ENCODE measurements at places on chromosomes 13 and 19. TPM values are rescaled to one million over a fixed set of nuclear protein-coding genes. Genes with fewer than 3 reads are reported as not detected.

GRCh38 chr13:84745051-84745551 lies 862.8 kb upstream of the SLITRK1 start:
- no peak overlapping the region for H3K4me3 ChIP-seq
- no peak for DNase-seq
- H3K27ac ChIP-seq: no peak overlapping the region
- H3K27me3 ChIP-seq: no peaks in the 10 kb centered on the region

DNA sequence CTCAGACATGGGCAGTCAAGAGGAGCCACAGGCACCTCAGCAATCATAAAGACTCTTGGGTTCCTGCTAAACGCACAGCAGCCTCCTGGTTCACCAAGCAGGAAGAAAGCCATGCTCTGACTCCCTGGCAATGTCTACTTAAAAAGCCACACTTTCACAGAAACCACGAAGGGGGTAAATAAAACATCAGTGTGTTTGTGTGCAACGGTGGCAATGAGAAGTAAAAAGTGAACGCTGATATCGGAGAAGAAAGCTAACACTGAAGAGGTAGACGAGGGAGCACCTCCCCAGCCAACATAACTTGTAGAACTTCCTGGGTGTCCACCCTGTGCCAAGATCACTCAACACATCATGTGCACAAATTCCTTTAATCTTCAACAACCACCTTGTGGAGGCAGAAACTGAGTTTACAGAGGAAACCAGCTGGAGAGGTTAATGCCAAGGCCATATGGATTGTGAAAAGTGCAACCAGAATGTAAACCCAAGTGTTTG lies 30.2 kb downstream of the HSPH1 start:
- H3K27ac ChIP-seq: no peak overlapping the region
- no peak for DNase-seq
- H3K27me3 ChIP-seq: no peaks in the 10 kb centered on the region
- H3K4me3 ChIP-seq: no peak overlapping the region
- H3K36me3 ChIP-seq: peaks cover 22% of the 10 kb centered on the region
- H3K4me1 ChIP-seq: no peaks in the 10 kb centered on the region

GRCh38 chr19:5172859-5173630 lies 167.6 kb downstream of the PTPRS start:
- H3K36me3 ChIP-seq: no peaks in the 10 kb centered on the region
- no peak for DNase-seq
- no peaks in the 10 kb centered on the region for H3K4me1 ChIP-seq
- H3K27ac ChIP-seq: no peak overlapping the region

DNA sequence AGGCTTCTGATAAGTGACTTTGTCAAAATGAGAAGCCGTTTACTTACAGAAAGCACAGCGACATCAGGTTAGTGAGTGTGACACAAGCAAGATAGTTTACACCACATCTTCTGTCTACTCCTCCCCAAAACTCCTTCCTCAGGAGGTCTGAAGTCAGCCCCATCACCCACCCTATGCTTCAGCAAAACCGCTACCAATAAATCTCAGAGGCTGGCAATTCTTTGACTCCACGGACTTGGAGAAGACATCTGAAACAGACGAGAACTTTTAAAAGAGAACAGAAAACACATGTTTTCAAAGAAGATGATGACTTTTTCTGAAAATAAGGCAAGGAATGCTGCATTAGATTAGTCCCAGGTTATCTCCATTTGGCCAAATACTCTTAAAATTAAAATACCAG lies 261.1 kb downstream of the TBC1D4 start:
- H3K4me1 ChIP-seq: no peaks in the 10 kb centered on the region
- H3K27me3 ChIP-seq: no peaks in the 10 kb centered on the region
- no peaks in the 10 kb centered on the region for H3K36me3 ChIP-seq
- no peak overlapping the region for H3K27ac ChIP-seq
- DNase-seq: no peak

DNA sequence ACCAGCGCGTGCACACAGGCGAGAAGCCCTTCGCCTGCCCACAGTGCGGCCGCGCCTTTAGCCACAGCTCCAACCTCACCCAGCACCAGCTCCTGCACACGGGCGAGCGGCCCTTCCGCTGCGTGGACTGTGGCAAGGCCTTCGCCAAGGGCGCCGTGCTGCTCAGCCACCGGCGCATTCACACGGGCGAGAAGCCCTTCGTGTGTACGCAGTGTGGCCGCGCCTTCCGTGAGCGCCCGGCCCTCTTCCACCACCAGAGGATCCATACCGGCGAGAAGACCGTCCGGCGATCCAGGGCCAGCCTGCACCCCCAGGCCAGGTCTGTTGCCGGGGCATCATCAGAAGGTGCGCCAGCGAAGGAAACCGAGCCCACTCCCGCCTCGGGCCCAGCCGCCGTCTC lies 4.4 kb upstream of the ZNF446 start:
- DNase-seq: no peak
- no peak overlapping the region for H3K27ac ChIP-seq
- no peaks in the 10 kb centered on the region for H3K36me3 ChIP-seq
- no peaks in the 10 kb centered on the region for H3K27me3 ChIP-seq
- H3K4me3 ChIP-seq: no peak overlapping the region
- peaks cover 22% of the 10 kb centered on the region for H3K4me1 ChIP-seq

- H3K4me1 ChIP-seq: peaks cover 8% of the 10 kb centered on the region
- no peak overlapping the region for H3K4me3 ChIP-seq
- DNase-seq: no peak
- H3K27ac ChIP-seq: no peak overlapping the region
- H3K36me3 ChIP-seq: peaks cover 3% of the 10 kb centered on the region
Observed at GRCh38 chr19:7272856-7273578, 21.2 kb downstream of the INSR start.

DNA sequence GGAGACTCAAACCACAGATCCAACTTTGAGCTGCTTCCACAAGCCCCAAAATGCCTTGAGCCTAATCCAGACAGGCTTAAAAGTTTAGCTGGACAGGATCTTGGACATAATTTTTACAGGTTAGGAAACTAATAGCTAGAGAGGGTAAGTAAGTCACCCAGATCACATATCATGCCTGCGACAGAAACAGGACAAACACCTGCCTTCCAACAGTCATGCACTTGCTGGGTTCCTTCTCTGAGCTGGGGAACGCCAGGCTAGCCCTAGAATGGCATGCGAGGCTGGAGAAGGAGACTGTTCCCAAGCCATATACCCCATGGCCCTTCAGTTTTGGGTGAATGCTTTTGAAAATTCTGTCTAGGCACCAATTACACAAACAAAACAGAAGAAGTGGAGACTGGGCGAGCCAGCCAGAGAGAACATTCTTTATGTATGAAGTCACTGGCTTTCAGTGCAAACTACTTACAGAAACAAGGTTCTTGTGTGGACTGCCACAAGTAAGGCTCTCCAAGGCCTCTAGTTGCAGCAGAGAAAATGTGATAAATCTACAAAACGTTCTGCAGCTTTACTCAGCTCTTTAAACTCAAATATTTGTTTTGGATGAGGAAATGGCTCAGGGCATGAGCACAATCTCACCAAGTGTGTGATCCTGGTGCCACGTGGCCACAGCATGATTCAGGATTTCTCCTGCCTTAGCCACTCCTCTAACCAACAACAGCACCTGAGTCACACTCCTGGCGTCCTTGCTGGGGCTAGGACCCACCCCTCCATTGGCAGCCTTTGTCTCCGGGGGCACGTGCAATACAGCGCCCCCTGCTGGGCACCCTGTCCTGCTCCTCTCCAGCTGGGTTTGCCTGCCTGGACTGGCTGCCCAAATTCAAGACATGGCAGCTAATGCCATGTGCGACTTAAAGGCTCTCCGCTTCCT lies 73.4 kb upstream of the UBL3 start:
- peaks cover 31% of the 10 kb centered on the region for H3K4me1 ChIP-seq
- H3K27me3 ChIP-seq: no peaks in the 10 kb centered on the region
- DNase-seq: peak; percentile 76
- peak overlapping the region; percentile 40 for H3K27ac ChIP-seq

Gene CDX2
- not detected for total RNA-seq

GRCh38 chr13:30440910-30441703 lies 18.8 kb downstream of the UBE2L5 start:
- no peak for DNase-seq
- H3K27me3 ChIP-seq: no peaks in the 10 kb centered on the region

DNA sequence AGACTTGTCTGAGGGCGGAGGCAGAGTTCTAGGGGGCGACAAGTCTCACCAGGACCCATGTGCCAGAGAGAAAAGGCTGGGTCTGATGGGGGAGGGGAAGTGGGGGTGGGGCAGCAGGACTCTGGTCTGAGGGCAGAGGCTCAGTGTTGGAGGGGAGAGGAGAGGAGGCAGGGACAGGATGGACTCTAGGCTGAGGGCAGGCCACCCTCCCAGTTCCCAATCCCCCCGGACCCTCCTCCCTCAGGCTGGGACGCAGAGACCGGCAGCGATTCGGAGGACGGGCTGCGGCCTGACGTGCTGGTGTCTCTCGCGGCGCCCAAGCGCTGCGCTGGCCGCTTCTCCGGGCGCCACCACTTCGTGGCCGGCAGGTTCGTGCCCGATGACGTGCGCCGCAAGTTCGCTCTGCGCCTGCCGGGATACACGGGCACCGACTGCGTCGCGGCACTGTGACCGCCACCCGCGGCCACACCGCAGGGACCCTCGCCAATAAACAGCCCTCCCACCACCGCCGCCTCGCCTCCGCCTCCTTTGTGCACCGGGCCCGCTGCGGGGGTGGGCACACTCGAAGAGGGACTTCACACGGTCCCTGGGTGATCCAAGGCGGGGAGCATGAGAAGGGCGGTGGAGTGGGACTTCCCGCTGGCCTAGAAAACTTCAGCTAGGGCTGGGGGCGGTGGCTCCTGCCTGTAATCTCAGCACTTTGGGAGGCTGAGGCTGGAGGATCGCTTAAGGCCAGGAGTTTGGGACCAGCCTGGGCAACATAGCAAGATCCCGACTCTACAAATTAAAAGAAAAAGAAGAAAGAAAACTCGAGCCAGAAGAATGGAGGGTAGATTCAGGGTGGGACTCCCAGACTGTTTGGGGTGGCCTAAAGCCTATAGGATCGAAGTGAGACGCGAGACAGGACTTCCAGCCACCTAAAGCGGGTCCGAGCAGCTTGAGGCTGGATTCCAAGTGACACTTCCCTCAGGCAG lies 703 bp upstream of the CILP2 start:
- no peak for DNase-seq
- H3K36me3 ChIP-seq: no peaks in the 10 kb centered on the region
- no peak overlapping the region for H3K27ac ChIP-seq

DNA sequence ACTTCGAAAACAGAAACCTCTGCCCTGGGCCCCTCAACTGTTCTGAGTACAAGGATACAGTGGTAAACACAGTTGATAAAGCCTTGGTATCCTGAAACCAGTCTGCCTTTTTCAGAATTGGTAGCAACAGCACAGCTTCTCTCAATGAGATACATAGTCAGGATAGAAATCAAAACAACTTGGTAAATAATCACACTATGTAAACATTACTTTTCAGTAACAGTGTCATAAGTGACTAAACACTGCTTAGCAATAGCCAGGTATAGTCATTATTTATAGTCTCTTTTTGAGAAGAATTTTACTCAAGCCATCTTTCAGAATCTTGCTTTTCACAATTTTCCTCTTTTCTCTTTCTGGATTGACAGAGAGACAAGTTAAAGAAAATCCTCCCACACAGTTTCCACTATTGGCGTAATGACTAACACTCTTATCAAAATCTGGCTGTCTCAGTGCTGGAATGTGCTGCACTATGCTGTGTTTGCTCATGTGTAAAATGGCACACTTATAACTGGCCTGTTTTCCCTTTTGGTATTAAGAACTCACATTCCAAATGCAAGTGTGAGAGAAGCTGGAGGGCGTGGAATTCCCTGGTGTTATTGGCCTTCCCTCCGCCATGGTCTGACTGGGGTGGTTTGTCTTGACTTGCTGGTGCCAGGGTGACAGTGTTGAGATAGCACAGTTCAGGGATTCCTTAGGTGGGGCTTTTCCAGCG lies 368.8 kb downstream of the TDRD3 start:
- no peak overlapping the region for H3K27ac ChIP-seq
- DNase-seq: no peak
- no peaks in the 10 kb centered on the region for H3K36me3 ChIP-seq
- H3K4me3 ChIP-seq: no peak overlapping the region
- no peaks in the 10 kb centered on the region for H3K27me3 ChIP-seq
- H3K4me1 ChIP-seq: no peaks in the 10 kb centered on the region

DNA sequence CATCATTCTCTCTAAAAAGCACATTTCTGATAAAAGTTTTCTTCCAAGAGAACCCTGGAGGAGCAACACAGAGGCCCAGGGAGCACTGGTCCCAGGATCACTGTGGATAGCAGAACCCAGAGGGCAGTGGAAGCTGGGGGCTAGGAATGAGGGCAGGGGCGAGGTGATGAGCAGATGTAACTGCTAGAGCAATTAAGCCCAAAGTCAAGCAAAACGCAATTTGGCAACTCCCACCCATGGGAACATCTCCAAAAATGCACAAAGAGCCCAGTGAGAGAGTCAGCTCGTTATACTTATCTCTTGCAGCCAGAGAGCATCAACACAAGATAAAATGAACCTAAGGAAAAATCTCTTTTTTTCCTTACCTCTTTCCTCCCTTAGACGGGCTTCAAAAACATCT lies 284.2 kb downstream of the TBC1D4 start:
- H3K4me3 ChIP-seq: no peak overlapping the region
- peak; percentile 15 for DNase-seq
- H3K27ac ChIP-seq: no peak overlapping the region
- no peaks in the 10 kb centered on the region for H3K36me3 ChIP-seq
- peaks cover 12% of the 10 kb centered on the region for H3K4me1 ChIP-seq

GRCh38 chr13:73231471-73231870 lies 172.7 kb downstream of the KLF5 start:
- DNase-seq: no peak
- H3K36me3 ChIP-seq: no peaks in the 10 kb centered on the region
- H3K27ac ChIP-seq: no peak overlapping the region

Gene ITGBL1
- total RNA-seq: 5.7 TPM

Gene IRGC
- total RNA-seq: not detected

Gene KLK6
- not detected for total RNA-seq

DNA sequence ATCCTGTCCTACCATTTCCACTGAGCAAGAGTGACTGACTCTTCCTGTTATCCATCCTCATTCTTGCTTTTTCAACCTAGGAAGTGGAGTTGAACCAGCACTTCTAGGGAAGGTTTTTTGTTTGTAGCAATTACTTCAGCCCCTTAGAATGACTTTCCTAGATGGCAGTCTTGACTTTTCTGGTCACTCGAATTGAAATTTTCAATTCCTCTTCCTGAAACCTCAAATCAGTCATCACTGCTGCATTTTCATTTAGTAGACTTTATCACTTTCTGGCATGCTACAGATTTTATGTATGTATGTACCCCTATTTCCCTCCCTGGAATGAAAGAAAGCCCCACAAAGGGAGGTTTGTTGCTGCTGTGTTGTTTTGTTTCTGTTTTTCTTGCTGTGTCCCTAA lies 915.9 kb downstream of the PCDH17 start:
- H3K36me3 ChIP-seq: no peaks in the 10 kb centered on the region
- no peak for DNase-seq
- no peak overlapping the region for H3K4me3 ChIP-seq
- H3K27me3 ChIP-seq: no peaks in the 10 kb centered on the region
